ENCODE measurements at places on chromosomes 2 and 18.

GRCh38 chr2:11339508-11340083 is 4.8 kb downstream of the ROCK2 start:
- no peak for DNase-seq

DNA sequence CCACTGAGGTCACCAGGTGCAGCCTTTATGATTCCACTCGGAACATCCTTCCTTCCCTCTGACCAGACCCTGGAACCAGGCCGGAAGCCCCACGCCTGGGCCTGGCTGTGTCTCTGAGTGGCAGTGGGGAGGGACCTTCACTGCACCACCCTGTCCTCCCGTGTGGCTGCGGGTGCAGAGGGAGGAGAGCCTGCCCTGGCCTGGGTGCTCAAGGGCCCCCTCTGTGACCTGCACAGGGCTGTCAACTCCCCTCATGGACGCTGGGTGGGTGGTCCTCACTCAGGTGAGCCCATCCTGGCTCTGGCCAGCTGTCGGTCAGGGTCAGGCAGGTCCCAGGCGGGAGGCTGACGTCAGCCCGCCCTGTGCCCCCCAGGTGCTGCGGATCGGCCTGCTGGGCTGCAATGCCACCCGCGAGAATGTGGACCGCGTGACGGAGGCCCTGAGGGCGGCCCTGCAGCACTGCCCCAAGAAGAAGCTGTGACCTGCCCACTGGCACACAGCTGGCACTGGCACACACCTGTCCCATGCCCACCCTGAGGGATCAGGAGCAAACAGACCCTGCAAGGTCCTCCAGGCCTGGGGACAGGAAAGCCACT is 9.8 kb downstream of the AGXT start:
- no peak for DNase-seq

DNA sequence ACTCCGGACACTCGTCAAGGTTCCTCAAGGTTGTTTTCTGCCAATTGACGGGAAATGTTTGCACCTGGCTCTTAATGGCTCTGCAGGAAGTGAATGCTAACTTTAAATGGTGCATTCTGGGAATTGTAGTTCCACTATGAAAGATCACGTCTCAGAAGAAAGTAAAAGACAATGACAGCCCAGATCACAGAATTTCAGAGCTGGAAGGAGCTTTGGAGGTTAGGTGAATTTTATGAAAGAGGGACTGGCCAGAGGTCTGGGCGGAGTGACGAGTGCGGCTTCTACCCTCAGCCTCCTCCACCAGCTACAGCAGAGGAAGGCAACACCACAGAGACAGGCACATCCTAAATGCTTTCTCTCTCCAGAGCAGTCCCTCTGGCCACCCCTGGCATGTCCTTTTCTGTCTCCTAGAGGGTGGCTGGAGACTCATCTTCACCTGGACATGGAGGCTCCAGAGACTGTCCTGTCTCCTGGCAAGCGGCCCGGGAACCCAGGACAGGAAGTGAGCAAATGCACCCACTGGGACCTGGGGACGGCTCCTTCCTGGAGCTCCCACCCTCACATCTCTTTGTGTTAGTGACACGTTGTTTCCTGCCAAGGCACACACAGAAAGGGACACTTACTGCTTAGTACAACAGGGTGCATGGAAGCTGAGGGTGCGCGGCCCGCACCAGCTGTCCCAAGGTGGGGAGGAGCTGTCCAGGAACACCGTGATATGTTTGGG is 19.4 kb downstream of the THAP4 start:
- no peak for DNase-seq

GRCh38 chr18:24108641-24109040 is 30.2 kb upstream of the CABYR start:
- DNase-seq = no peak

- no peak for DNase-seq
These were observed 163.8 kb upstream of the EPB41L3 start for GRCh38 chr18:5707586-5707985.

Measured in urothelium cell line (cell line).